ENCODE measurements at places on chromosomes 16 and 17.

DNA sequence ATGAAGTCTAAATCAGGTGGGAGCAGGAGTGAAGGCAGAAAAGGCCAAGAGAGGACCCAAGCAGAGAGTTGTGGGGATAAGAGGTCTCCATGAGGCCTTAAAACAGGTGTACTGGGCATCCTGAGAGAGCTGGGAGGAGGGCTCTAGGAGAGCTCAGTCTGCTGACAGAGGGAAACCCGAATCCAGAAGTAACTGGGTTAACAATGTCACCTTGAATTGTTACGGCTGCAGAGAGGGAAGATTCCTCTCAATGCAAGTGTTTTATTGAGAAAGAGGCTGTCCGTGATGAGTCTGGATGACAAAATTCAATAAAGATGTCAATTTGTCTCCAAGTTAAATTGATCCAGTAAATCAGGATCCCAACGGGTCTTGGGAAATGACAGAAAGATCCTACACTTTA, 8.3 kb downstream of the DHRS7C start:
- DNase-seq = no peak

DNA sequence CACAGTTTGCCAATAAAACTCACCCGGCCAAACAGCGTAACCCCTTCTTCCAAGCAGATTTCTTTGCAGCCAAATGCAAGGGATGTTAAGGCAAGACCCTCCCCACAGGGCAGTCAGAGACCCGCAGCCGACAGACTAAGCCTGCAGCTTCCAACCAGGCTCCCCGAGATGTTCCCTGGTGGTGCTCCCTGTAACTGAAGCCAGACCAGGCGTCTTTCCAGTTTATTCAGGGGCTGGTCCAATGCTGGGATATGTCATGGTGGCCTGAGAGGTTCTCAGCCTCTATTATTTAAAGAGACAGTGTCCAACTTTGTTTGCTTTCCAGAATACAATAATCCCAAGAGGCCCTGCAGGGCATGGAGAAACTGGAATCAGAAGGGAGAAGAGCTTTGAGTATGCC, at the start of gene PMP22:
TSS of gene PMP22 (minus strand) at position 196 of the 400 bp plus-strand sequence. CDS start 4,599 bp downstream, outside the sequence.
- no peak for DNase-seq

DNA sequence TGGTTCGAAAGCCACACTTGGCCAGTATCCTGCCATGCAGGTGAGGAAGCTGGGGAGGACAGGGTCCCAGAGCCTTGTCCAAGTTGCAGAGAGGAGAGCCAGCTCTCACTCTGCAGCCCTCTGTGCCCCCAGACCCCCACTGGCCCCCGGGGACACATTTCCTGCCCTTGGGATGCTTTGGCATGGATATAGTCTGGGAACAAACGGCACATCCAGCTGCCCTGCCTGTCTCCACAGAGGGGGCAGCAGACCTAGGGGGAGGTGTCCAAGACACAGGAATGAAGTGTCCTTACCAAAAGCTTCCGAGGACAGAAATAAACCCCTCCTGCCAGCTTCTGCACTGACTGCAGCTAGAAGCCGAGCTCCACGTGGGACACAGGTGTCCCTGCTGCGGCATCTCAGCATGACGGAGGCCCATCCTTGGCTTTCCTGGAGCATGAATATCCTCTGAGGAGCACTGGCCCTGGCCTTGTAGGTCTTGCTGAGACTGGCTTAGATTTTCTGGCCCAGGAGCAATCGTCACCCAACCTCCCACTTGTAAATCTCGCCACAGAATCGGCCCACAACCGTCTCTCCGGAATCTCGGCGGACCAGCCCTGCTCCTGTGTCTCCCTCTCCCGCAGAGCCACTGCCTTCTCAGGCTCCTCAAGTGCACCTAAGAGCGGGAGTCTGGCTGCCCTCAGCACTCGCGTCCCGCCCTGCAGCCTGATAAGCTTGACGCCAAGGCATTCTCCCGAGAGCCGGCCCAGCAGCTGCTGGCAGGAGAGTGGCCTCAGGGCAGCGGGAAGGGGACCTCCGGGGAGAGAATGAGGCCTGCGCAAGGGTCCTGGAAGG, 1.1 kb upstream of the CAPN15 start:
- no peak for DNase-seq

- no peak for DNase-seq
Observed at GRCh38 chr17:29716566-29716965, 93.9 kb upstream of the CORO6 start.

DNA sequence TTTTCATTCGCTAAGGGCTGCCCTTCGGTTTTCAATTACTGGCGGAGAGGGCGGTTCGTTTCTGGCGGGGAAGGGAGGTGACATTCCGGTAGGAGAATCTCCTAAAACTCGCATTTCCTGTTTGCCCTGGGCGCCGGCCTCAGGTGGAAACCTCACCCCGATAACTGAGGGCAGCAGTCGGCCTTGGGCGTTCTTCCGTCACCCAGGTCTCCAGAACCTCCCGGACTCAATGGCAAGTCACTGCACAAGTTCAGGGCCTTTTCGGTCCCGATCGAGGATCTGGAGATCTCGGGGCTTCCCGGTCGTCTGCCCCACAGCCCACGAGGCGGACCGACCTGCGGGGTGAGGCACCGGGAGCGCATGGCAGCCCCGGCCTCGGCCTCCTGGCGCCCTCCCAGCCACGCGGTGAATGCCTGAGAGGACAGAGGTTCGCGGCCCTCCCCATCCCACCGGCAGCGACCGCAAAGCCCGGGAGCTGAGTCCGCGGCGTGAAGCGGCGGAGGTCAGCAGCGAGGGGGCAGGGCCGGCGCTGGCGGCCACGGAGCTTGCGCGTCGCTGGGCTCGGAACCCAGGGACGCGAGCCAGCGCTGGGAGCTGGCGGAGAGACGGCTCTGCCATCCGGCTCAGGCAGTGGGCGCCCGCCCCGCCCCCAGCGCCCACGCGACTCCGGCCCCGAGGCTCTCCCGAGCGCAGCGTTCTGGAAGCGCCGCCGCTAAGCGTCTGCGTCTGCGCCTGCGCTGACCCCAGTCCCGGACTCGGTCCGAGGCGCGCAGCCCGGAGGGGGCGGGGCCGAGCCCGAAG, 58.4 kb downstream of the SRL start:
- DNase-seq = peak; percentile 70

GRCh38 chr16:82833378-82833993, 206.7 kb downstream of the CDH13 start:
- DNase-seq = no peak

DNA sequence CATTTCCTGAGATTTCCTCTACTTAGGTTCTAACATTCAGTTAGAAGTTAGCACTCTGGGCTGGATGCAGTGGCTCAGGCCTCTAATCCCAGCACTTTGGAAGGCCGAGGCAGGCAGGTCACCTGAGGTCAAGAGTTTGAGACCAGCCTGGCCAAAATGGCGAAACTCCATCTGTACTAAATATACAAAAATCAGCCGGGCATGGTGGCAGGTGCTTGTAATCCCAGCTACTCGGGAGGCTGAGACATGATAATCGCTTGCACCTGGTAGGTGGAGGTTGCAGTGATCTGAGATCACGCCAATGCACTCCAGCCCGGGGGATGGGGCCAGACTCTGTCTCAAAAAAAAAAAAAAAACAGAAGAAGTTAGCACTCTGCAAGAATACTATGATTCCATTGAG, 1430.9 kb downstream of the CDH11 start:
- DNase-seq = no peak

DNA sequence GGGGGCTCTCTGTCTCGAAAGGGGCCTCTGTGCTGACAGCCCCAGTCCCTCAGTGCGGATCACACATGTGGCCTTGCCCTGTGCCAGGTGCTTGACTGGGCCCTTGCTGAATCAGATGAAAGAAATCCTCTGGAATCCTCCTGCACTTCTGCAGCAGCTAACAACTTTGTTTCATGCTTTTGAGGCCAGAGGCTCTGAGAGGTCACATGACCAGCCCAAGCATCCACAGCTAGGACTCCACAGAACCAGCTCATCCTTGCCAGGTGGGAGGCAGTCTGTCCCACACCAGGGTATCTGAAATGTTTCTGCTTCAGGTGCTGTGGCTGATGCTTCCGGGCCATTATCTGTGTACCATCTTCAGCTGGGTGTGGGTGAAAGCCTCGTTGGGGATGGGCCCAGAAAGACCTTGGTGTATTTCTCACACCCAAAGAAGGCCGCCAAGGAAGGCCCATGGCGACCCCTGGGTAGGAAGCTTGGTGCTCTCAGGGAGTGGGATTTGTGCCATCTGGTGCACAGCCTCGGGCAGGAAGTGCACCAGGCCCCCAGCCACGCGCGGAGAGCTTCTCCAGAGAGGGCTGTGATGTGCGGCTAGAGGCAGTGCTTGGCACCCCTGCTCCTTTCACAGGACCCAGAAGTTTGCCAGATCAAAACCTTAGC, 143.8 kb downstream of the CLEC16A start:
- DNase-seq = no peak

DNA sequence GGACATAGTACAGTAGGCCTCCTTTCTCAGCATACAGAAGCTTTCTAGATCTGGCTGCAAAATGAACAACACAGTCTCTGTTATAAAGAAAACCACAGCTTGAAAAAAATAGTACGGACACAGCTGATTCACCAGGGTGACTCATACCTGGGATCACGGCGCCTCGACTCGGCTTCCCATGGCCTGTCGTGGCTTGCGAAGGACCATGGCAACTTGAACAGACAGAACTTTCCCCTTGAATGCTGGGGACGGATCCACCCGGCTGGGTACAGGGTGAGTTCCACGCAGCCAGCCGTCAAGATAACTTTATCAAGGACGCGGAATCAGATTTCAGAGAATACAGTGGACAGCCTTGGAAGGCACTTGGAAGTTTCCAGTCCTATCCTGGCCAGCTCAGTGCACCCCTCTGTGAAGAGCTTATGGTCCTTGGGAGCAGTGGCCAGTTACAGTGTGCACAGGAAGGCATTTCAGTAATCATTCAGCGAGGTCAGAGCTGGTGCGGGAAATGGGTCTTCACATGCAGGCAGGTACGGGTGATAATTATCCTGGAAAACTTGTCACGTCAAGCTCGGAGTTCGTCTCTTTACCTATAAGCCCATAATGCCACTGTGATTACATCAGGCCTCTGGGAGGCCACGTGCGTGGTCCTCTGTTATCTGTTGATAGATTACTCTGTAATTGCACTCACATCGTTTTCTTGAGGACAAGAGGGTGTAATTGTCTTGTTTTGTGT, 57.9 kb upstream of the MAF start:
- no peak for DNase-seq

GRCh38 chr16:25018972-25019617, 3.9 kb upstream of the ARHGAP17 start:
- DNase-seq = no peak

GRCh38 chr17:37608351-37609169, 658 bp downstream of the SYNRG start:
- DNase-seq = no peak

DNA sequence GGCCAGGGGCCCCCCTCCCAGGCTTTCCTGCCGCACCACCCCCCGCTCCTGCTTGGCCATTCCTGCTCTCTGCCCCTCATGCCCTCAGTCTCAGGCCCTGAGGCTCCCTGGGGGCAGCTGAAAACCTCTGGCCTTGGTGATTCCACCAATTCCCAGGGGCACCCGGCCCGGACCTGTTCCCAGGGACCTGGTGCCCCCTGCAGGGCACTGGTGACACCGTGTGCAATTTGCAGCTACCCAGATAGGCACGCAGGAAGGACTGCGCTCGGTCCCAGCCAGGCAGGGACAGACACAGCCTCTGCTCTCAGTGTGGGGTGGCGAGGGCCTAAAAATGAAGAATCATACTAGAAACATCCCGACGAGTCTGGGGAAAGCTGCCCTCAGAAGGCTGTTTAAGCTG, 13.4 kb downstream of the WFDC1 start:
- DNase-seq = no peak

DNA sequence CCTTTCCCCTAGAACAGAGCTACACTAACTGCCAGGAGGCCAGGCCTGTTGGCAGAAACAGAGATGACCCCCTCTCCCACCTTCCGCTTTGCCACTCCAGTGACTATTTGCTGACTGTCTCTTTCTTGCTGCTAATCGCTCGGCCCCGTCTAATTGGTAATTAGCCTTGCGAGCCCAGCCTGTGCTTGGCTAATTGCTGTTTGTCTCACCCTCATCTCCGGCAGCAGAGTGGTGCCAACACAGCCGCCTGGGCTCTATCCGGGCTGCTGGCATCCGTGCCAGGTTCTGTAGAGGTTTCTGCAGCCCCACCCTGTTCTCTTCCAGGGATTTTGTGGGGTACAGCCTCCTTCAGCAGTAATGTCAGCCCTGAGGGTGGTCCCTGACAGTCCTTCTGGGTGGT, 27.4 kb upstream of the PHB1 start:
- DNase-seq = no peak

GRCh38 chr16:78577630-78578029, 478.2 kb downstream of the WWOX start:
- DNase-seq = no peak

All from BJ (cell line).